ENCODE measurements at places on chromosomes 2 and 18.

- no peak for DNase-seq
These were observed 175.7 kb downstream of the ICOS start for GRCh38 chr2:204112084-204112770.

DNA sequence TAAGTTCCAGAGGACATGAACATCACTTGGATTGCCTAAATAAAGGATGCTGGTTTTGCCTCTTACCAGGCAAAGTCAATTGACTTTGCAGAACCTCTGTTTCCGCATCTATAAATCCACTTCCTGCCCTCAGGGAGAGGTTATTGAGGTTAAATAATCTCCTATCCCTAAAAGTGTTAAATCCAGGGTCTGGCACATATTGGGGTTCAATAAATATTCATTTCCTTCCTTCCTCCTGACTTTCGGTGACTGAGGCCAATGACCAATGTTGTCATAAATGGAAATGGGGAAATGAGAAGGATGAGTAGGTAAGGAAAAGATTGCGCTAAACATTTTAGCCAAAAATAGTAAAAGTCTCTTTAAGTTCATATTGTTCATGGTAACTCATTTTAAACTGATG lies 16.0 kb downstream of the BCL2 start:
- no peak for DNase-seq

DNA sequence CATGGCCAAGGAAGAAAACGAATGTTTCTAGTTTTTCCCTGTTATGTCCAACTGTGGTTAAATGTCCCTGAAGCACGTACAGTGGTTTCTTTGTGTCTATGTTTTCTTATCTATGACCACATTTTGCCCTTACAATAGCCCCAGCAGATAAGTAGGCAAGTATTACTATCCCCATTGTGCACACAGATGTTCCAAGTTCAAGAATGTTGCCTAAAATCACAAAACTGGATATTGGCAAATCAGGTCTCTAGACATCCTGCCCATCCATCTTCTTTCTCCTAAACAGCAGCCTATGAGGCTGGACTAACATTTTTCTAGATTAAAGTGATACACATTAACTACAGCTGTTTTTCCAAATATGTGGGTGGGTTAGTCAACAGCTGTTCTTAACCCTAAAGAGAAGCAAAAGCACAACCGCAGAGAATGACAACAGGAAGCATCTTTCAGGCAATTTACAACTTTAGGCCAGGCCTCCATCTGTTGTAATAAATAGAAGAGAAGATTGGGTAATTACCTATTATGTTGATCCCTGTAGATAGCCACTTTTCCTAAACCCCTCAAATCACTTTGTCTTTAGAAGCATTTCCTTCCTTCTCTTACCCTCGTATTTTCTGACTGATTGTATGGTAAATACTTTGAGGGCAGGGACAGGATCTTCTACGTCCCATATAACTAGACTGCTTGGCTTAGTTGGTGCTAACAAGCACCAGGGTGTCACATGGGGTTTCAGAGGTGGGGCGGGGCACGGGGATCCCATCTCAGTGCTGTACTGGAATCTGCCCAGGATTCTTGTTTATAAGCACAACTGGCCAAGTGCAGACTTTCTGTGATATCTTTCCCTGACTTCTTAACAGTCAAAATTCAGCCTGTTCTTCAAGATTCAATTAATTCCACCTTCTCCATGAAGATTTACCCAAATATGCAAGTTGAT lies 132.1 kb upstream of the SETBP1 start:
- DNase-seq: no peak

DNA sequence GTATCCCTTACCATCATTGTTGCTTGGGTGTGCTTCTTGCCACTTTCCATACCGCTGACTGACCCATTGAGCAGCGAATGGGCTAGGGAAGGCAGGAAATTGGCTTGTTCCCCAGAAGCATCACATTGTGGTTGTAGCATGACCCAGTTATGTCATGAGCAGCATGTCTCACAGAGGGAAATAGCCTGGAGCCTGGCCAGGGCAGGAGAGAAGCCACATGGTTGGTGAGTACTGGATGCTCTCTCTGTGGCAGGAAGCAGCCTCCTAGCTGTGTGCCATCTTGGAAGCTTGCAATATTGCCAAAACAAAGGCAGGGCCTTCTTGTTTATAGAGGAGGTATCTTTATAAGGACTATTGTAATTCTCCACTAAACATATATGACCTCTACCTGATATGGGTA lies 482.6 kb downstream of the PIK3C3 start:
- DNase-seq: no peak

- no peak for DNase-seq
These were observed 10.0 kb upstream of the UPP2 start for GRCh38 chr2:158091647-158092046.

- no peak for DNase-seq
These were observed 298.5 kb downstream of the ZNF521 start for GRCh38 chr18:25053466-25053865.

GRCh38 chr2:188940171-188940570 lies 34.0 kb upstream of the COL3A1 start:
- DNase-seq: no peak

- DNase-seq: no peak
These were observed 91.0 kb downstream of the ICA1L start for GRCh38 chr2:202780514-202781021.

Measured in T-helper 22 cell (primary cell).